ENCODE measurements at places on chromosomes 4 and X.

- DNase-seq, result no peak
These were observed 127.6 kb upstream of the GATB start for GRCh38 chr4:151888367-151888866.

GRCh38 chr4:66556651-66557278 lies 886.5 kb upstream of the EPHA5 start:
- no peak for DNase-seq

- DNase-seq, result no peak
These were observed 80.0 kb downstream of the ARSJ start for GRCh38 chr4:113899271-113900070.

DNA sequence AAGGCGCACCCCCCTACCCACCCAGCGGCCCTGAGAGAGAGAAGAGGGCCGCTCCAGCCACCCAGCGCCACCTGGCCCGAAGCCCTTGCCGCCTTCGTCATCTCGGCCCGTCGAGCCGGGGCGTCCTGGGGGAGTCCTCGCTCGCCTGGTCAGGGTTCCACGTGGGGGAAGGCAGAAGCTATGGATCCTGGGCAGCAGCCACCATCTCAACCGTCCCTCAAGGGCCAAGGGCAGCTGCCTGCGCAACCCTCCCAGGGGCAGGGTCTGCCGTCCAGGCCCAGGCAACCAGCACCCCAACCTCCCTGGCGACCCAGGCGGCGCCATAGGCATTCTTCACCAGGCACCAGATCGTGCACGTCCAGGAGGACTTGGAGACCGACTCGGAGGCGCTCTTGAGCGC lies 51.5 kb upstream of the IL13RA2 start:
- no peak for DNase-seq

DNA sequence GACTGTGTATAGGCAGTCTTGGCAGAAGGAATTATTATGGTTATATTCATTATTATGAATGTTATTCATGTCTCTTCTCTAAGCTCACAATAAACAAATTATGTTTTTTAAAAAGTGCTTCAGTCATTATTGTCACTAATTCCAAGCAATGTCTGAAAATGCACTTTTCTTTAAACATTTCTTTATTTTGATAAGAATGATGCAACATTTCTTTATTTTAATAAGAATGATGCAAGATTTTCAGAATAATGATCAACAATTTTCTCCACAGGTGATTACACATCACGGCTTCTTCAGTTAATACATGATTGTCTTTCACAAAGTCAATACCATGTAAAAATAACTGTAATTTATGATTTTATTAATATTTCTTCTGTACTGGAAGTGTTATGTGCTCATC lies 22.7 kb downstream of the MAGEA4 start:
- no peak for DNase-seq

DNA sequence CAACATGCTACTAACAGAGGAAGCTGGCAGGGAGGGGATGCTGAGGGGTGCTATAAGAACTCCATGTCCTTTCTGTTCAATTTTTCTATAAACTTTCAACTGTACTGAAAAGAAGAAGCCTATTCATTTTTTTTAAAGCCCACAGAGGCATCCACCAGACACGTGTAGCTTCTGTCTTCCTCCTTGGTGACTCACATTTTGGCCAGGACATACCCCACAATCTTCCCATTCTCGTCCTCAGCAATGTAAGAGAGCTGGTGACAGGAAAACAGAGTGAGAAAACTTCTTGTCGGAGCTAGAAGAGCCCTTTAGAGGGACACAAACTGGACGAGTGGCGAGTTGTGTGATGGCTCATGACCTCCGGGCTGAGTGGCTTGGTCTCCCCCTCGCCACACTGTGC lies 1.1 kb downstream of the NAA10 start:
- peak; percentile 73 for DNase-seq

GRCh38 chrX:18769364-18769763 lies 61.9 kb downstream of the PPEF1 start:
- no peak for DNase-seq

DNA sequence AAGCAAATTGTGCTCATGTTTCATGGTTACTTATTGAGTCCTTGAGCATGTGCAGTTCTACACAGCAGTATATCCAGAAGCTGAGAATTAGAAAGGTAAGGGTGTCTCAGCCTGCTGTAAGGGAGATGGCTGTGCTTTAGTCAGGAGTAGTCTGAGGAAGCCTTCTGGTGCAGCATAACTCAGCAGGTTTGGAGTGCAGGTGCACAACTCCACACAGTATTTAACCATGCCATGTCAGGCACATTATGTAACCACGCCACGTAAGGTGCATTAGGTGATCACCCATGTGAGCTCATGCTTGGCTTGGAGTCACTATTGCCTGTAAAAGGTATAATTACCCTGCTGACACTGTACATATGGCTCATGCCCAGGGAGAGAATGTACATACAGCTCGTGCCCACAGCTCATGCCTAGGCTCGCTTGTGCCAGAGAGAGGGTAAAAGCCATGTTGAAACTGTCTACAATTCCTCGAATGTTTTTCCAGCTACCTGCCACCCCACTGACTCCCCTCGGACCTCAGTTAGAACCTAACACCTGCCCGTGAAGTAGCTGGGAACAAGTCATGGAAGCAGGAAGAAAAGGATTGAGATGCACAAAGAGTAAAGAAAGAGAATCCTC lies 37.8 kb downstream of the UCHL1 start:
- no peak for DNase-seq

GRCh38 chr4:52628543-52628942 lies 30.6 kb downstream of the USP46 start:
- DNase-seq, result no peak

DNA sequence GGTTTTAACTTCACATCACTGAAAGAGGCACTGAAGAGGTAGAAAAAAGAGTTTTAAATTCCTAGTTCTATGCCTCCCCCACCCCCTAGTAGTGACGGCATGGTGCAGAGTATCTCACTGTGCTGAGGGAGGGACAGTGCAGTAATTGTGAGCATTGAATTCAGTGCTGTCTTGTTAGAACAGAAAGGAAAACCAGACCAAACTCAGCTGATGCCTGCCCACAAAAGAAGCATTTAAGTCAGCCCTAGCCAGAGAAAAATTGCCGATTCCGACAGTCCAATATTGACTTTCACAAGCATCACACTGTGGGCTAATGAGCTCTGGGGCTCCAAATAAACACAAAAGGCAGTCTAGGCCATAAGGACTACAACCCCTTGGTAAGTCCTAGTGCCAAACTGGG lies 417.7 kb downstream of the AR start:
- no peak for DNase-seq

- DNase-seq, result no peak
These were observed 75.4 kb downstream of the KDM6A start for GRCh38 chrX:44948406-44948805.

DNA sequence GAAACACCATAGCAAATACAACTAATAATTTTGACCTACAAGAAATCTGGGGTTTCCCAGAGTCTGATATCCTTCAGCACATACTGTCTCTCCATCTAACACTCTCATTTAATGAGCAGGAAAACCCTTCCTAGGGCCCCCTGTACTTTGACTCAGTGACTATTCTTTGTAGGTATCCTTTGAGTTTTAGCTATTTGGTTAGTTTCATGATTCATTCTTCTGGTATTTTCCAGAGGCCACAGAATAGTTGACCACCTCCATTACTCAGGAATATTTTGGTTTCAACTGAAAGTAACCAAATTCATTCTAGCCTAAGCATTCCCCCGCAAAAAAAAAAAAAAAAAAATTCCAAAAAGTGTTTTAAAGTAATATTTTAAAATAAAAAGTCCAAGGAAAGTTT lies 140.0 kb downstream of the IDS start:
- peak; percentile 56 for DNase-seq

DNA sequence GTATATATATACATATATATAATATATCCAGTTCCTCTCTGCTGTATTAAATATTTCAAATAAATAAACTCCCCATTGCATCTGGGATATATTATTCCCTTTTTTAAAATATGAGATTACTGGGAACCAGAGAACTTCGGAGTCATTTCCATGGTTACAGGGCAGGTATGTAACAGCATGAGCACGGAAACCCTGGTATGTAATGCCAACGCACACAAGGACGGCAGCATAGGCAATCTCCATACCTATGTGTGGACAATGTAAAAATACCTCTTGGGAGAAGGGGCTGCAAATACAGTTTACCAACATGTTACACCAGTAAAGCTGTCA lies 62.8 kb downstream of the NUDT10 start:
- no peak for DNase-seq

DNA sequence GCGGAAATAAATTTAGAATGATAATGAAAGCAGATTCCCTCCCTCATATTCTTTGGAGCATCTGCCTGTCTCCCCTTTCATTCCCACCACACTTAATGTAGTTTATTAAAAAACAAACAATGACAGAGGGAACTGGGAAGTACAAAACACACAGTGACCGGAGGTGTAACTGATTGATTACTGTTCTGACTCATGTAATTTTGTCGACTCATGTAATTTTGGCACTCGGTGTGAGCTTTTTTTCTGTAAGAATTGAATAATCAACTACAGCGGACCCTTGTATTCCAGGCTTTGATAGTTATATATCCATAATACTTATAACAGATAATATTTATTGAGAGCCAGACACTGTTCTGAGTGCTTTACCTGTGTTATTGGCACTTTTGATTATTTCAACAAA lies 110.4 kb downstream of the PALLD start:
- DNase-seq, result no peak

DNA sequence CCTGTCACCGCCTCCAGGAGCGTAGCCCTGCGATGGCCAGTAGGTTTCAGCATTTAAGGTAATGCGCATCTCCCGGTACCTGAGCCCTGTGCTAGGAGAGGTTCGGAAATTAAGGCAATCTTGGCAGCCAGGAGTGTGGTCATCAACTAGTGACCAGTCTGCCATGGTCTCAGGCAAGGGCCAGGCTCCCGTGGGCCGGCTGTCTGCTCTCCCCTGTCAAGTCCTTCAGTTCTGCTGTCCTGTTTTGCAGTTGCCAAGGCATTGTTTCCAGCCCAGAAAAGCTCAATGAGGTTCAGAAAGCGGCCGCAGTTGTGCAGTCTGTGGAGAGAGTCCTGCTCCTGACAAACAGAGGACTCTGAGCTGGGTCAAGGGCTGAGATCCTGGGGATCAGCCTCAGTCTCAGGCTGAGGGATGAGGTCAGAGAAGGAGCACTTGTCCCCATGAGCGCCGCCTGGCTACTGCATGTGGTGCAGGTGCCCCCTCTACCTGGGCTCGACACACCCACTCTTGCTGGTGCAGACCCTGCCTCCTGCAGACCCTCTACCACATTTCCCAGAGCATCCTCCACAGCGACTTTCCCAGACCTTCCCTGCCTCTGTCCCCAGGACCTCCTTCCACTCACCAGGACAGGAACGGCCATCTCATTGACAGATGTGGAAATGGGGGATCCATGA lies 53.4 kb upstream of the PSAPL1 start:
- no peak for DNase-seq

GRCh38 chrX:136192839-136193414 lies 45.6 kb downstream of the FHL1 start:
- DNase-seq, result peak; percentile 82

DNA sequence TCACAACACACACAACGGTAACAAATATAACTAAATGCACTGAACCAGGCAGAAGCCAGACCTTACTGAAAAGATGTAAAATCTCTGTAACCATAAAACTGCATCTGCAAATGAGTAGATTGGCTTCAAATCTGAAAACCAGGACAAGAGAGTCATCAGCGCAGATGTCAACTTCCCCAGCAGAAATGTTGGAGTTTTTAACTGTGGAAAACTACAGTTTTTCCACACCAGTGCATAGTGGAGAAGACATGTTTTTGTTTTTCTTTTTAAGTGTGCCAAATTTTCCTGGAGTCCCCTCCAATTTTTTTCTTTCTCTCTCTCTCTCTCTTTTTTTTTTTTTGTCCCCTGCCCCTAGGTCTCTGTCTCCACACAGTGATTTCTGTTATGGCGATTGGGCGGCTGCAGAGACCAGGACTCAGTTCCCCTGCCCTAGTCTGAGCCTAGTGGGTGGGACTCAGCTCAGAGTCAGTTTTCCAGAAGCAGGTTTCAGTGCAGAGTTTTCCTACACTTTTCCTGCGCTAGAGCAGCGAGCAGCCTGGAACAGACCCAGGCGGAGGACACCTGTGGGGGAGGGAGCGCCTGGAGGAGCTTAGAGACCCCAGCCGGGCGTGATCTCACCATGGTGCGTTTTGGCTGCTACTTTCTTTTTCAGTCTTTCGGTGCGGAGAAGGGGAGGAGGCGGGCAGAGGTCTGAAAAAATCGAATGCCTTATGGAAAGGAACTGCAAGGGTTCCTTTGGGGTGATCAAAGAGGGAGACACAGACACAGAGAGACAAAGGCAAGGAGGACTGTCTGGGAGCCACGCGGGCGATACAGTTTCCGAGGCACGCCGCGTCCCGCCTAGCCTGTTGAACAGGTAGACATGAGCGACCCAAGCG lies at the start of gene GUCY1A1:
Gene GUCY1A1 (plus strand): TSS at position 505 of the 878 bp plus-strand sequence. CDS start 30,020 bp downstream, outside the sequence.
- peak; percentile 2 for DNase-seq

DNA sequence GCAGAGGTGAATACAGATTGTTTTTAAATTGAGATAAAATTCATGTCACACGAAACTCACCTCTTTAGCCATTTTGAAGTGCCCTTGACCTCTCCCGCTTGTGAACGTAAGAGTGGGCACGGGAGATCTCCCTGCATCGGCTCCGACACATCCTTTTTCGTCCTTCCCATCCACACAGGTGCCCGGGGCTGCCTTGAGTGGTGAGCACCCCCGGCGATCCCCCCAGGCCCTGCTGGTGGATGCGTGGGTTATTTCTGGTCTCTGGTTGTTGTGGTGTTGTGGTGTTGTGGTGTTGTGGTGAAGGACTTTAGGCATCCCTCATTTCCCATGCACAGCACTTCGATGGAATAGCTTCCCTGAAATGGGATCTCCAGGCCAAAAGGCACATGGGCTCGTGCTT lies 46.1 kb downstream of the PSAPL1 start:
- no peak for DNase-seq

DNA sequence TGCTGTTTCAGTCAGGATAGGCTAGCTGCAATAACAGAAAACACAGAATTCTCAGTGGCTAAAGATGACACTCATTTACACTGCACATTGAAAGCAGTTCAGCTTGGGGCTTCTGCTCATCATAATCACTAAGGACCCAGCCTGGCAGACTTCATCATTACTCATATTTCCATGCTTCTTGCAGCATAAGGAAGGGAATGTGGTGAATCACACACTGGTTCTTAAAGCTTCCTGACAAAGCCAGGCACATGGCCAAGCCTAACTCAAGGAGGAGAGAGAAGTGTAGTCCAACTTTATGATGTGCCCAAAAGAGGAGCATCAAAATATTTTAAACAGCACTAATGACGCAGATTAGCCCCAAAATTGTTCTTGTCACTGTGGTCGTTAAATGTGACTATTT lies 186.5 kb downstream of the BANK1 start:
- DNase-seq, result peak; percentile 99

Data from EH (cell line).